ENCODE measurements at places on chromosomes 5 and 9.
A peak's percentile ranks its signal among the peaks of the same experiment; 100 is the strongest.

GRCh38 chr9:117425566-117425965, 10.7 kb upstream of the ASTN2 start:
- DNase-seq = no peak

DNA sequence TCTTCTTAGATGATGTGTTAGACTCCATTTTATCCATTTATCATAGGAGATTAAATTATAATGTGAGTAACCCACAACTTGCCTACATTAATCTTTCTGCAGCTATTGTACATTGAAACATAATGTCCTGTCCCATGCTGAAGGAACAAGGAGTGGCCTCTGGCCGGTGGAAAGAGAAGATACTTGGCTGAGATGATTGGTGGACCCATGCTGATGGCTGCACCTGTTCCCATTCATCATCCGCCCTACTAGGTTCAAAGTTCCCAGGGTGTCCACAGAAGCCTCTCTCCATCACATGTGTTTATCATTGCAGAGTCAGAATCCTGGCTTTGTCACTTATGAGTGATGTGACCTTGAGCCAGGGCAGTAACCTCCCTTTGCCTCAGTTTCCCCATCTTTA, 24.7 kb downstream of the FBXL7 start:
- DNase-seq = no peak

- no peak for DNase-seq
These were observed 2.5 kb downstream of the LAMC3 start for GRCh38 chr9:131011274-131012022.

DNA sequence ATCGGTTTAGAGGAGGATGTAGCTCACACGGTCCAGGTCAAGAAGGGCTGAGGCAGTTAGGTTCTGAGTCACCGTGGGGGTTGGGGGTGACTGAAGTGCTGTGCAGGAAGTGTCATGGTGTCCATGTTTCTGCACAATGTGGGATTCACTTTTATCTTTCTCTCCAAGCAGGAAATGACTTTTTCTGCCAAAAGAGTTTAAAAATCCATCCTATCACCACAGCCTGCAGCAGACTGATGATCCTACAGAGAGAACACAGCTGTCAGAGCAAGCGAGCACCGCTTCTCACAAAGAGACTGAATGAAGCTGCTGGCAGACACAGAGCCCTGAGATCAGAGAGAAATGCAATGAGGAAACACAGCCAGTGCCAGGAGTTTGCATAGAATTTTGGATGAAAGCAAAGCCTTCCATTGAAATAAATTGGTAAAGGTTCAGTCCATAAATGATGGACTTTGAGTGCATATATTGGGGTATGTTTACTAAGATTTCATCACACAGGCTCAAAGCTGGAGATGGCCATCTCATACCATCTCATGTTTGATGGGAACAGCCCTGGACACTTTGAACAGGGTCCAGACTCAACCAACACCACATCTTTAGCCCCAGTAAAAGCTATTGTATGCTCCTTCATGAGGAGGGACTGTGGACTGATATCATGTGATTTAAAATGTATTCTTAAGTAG, 213.9 kb upstream of the FBXL7 start:
- no peak for DNase-seq

- DNase-seq = peak; percentile 87
These were observed 12.5 kb upstream of the EXOSC2 start for GRCh38 chr9:130680836-130681768.

GRCh38 chr5:66769839-66770617, 173.8 kb downstream of the MAST4 start:
- DNase-seq = no peak

GRCh38 chr5:111675201-111675934, 81.6 kb downstream of the NREP start:
- DNase-seq = no peak

DNA sequence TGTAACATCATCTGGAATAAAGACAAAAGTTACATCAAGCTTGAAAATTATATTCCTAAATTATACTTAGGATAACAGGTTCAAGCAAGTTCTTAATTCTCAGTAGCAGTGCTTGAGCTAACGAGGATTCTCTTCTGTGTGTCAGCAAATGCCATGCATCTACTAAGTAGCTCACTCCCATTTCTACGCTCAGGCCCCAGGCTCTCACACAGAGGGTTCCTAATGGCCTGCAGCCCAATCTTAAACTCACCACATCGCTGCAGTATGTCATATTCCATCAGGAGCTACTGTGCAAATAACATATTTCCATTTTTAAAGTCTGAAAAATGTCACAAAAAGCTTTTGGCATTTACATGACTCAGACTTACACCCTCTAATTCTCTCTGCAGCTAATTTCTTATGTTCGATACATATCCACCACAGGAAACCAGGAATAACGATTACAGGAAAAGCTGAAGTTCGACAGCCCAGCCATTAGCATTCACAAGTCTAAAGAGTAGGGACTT, 474.8 kb downstream of the EFNA5 start:
- DNase-seq = no peak

- no peak for DNase-seq
These were observed 39.6 kb upstream of the SLC6A19 start for GRCh38 chr5:1161833-1162229.

DNA sequence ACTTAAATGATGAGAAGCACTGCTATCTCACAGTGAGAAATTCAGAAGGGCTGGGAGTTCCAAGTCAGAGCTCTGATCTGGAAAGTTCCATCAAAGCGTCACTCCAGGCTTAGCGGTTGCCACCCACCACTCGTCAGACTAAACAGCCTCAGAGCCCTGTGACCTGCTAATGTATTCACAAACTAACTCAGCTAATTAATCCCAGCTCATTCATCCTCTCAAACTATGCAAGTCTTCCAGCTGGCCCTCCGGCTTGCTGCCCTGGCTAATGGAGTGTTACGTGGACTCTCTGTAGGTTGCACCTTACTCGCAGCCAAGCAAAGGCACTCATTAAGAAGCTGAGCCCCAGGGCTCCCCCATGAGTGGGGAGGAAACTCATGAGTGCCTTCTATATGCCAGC, 82.2 kb upstream of the GABRP start:
- no peak for DNase-seq

DNA sequence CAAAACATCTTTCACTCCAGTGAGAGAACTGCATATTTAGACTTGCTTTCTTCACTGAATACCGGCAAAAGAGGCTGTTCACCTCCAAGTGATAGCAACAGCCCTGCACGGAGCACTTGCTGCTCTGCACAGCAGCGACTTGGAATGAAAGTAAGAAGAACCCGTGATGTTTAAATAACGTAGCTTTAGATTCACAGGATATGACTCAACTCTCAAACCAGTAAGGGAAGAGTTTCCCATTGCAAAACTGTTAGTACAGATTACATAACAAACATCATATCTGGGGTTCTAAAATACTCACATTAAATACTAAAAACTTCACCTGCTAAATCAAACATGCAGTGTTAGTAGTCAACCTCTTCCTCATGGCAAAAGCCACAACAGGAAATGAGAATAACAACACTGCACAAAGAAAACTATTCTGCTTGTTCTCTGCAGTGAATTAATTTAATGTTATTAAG, 203.4 kb downstream of the MCTP1 start:
- DNase-seq = peak; percentile 57

GRCh38 chr5:153463806-153464205, 26.7 kb upstream of the GRIA1 start:
- no peak for DNase-seq

GRCh38 chr9:91898451-91899218, 51.4 kb downstream of the ROR2 start:
- DNase-seq = no peak

- no peak for DNase-seq
These were observed 90.5 kb upstream of the DNAH5 start for GRCh38 chr5:14034963-14035362.

DNA sequence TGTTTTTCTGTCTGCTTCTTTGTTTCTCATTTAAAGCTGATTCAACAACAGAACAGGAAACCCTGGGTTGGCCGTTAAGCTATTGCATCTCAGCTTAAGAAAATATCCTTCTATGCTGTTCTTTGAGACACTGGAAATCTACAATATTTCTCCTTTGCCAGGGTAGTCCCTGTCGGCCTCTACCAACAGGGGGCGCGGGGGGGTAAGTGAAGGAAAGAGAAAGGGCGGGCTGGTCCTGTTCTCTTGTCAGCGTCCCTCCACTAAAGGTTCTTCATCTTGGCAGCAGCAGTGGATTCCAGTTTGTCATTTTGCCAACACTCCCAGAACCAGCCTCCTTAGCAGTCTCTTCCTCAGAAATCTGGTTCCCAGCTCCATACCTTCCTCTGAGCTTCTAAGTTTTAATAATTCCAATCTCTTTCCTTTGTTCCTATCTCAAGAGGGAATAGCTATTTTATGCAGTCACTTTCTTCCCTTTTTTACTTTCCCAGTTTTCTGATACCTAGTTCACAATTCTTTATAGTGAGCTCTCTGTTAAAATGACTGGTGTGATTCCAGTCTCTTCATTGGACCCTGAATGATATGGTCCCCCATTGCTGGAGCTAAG, 222.3 kb downstream of the GLIS3 start:
- peak; percentile 37 for DNase-seq

DNA sequence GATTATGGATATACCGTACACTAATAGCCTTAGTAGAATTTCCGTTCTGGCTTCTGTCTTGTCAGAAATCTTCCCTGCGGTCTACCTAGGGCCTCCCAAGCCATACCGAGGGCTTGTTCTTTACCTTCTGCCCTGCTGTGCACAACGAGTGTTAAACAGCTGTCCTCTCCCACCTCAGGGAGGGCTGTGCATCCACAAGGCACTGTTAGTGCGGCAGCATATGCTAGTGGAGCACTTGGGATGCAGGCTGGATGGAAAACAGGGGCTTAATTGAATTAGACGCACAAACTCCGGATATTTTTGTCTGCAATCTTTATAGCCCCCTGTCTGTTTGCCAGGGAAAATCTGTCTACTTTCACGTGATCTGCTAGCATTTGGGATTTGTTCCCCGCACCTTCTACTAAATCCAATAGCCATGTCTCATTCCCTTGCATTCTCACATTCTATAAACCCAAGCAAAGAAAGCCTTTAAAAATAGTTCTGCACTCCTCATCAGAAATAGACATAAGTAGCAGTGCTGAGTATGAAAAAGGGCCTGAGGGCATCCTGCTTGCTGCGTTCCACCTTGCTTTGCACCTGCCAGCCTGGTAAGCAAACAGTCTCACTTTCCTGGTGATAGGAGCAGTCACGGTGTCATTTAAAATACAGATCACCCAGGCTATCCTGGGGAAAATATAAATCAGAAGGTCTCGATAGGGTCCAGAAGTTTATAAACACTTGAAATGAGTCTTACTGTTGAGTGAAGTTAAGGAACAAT, 382.6 kb downstream of the RASEF start:
- DNase-seq = no peak

DNA sequence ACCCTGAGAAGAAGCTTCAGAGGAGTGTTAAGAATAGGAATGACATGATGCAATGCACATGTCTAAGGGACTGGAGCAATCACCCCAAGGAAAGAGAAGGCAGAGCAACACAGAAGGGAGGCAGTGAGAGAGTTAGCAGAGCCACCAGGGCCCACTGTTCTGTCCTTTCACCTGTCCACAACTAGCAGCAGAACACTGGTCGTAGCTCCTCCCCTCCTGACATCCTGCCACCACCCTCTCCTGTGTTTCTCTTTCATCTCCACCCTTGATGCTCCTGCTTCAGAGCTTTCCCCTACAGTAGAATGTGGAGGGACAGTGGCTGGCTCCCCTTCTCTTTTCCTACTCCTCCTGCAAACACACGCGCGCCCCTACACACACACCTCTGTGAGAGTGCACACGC, 483.4 kb upstream of the KIF2A start:
- no peak for DNase-seq

DNA sequence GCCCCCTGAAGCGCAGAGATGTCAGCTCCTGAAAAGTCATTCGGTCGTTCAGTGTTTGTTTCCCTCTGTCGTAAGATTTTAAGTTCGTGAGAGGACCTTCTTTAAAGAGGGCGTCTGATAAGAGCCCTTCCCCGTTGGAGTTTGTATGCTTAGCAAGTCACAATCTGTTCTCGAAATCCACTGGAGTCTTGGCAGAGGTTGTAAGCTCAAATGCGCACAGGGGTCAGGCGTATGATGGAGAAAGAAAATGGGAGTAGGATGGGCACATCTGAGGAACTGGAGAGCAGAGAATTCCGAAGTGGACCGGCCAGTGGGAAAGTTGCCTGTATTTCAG, 710 bp downstream of the HSD17B4 start:
- DNase-seq = no peak

DNA sequence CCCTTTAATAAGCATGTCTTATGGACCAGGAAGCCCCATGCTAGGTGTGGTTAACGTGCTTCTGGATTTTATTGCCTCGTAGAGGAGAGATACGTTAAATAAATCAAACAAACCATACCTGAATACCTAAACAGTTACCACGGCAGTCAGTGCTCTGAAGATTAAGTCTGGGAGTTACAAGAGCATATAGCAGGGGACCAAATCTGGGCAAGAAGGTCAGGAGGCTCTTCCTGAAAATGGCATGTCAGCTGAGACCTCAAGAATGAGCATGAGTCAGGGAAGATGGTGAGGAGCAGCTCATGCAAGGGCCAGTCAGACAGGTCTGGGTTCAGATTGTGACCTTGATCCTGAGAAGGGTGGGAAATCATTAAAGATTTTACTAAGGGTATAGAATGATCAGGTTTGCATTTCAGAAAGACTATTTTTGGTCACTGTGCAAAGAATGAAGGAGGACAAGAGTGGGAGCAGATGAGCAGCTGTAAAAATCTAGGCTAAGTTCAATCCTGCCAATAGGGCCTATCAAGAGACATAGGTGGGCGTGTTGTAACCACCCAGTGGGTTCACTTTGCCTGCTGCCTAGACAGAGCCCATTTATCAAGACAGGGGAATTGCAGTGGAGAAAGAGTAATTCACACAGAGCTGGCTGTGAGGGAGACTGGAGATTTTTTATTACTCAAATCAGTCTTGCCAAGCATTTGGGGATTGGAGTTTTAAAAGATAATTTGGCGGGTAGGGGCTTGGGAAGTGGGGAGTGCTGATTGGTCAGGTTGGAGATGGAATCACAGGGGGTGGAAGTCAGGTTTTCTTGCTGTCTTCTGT, 4.8 kb upstream of the ZNF366 start:
- DNase-seq = no peak

DNA sequence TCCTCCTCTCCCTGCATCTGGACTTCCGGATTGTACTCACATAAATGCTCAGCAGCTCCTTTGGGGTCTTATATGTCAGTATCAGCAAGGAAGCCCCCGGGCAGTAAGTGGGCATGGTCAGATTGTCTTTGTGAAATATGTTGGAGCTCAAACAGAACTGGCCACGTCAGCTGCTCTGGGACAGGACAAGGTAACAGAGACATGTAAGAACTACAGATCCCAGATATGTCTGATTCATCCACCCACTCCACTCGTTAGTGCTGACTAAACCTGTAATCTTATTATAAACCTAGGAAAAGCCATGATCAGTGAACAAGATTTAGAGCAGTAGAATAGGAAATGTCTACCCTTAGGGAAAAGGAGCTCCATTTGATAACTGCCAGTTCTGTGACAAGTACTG, 561.8 kb downstream of the CETN3 start:
- DNase-seq = no peak

DNA sequence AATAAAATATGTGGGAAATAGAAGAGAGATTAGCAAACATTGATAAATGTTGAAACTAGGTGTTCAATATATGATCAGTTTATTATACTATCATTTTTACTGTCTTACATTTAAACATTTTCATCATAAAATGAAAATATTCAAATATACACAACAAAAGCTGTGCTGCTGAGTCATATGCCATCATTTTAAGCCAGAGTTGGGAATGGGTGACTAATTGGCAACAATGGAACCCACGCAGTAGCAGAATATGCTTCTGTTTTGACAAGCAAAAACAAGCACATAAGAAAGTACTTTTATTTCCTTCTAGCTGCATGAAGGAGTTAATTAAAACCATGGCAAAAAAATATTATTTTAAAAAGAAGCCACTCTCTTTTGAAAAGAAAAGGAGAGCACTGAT, 340.0 kb upstream of the EDIL3 start:
- no peak for DNase-seq

- DNase-seq = peak; percentile 42
These were observed 2.6 kb upstream of the DAPK1 start for GRCh38 chr9:87494970-87495471.

Data from GM20000 (cell line).